Activated CD4-positive, alpha-beta memory T cell treated with anti-CD3 and anti-CD28 coated beads for 36 hours (primary cell): ENCODE measurements at places on chromosomes 5 and 9. TPM values are rescaled to one million over a fixed set of nuclear protein-coding genes. Genes with fewer than 3 reads are reported as not detected.

- DNase-seq, result no peak
- H3K4me3 ChIP-seq, result no peak overlapping the region
- peaks cover 22% of the 10 kb centered on the region for H3K4me1 ChIP-seq
- peaks cover 40% of the 10 kb centered on the region for H3K36me3 ChIP-seq
- H3K27me3 ChIP-seq, result no peaks in the 10 kb centered on the region
Observed at GRCh38 chr9:4862506-4863250, 69.9 kb downstream of the RCL1 start.

GRCh38 chr5:10726179-10726912 is 34.7 kb downstream of the DAP start:
- no peak overlapping the region for H3K27ac ChIP-seq
- no peak overlapping the region for H3K4me3 ChIP-seq
- H3K27me3 ChIP-seq, result no peaks in the 10 kb centered on the region
- H3K4me1 ChIP-seq, result peaks cover 18% of the 10 kb centered on the region

DNA sequence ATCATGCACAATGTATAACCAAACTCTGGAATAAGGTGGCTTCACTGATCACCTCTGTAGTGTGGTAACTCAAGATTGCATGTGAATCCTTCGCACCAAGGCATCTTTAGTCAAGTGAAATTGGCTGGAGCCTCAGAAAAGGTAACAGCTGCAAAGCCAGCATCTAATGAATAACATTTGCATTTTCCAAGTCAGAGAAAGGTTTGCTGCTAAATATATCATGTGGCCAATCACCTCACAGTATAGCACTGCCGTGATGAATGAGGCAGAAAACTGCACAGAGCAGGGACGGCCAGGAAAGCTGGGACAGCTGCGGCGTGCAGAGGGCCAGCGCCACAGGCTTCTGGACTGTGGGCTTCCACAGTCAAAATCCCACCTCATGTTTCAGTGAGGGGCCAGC is 18.5 kb downstream of the MRPS27 start:
- no peak for DNase-seq
- peaks cover 18% of the 10 kb centered on the region for H3K36me3 ChIP-seq
- no peaks in the 10 kb centered on the region for H3K27me3 ChIP-seq
- H3K4me3 ChIP-seq, result no peak overlapping the region

GRCh38 chr9:94687451-94687850 is 39.0 kb upstream of the AOPEP start:
- H3K4me1 ChIP-seq, result no peaks in the 10 kb centered on the region
- no peaks in the 10 kb centered on the region for H3K27me3 ChIP-seq
- H3K4me3 ChIP-seq, result no peak overlapping the region
- H3K27ac ChIP-seq, result no peak overlapping the region

DNA sequence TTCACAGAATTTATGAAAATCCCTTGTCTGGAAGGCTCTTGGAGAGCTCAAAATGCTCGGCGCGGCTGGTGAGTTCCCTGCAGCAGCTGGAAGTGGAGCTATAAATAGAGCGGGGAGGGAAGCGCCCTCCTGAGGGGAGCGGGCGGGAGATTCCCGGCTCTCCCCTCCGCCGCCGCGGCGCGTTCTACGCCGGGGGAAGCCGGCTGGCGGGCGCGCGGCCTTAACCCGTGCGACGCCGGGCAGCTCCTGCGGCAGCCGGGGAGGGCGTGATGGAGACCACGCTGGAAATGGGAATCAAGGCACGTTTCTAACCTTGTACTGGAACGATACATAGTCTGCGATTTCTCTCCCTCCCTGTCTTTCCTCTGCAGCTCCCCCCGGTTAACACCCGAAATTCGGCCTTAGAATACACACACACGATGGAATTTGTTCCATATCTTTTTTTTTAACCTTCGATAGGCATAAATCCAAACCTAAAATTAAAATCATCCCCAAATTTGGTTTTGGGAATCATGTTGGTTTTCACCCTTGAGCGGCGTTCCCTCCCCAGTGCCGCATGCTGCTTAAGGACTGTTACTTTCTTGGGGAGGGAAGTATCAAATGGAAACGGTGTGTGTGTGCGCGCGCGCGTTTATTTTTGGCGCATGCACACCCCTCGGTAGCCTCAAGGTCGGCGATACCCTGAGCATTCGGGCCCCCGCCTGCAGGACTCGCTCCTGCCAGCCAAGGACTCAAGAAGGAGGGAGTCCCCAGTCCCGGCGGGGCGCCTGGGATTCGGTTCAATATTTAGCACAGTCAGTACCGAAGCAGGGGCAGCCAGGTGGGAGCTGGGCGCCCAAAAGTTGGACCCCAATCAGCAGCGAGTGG is 306.3 kb upstream of the KCNN2 start:
- DNase-seq, result no peak
- no peaks in the 10 kb centered on the region for H3K4me1 ChIP-seq
- peaks cover 30% of the 10 kb centered on the region for H3K27me3 ChIP-seq
- peaks cover 3% of the 10 kb centered on the region for H3K36me3 ChIP-seq

DNA sequence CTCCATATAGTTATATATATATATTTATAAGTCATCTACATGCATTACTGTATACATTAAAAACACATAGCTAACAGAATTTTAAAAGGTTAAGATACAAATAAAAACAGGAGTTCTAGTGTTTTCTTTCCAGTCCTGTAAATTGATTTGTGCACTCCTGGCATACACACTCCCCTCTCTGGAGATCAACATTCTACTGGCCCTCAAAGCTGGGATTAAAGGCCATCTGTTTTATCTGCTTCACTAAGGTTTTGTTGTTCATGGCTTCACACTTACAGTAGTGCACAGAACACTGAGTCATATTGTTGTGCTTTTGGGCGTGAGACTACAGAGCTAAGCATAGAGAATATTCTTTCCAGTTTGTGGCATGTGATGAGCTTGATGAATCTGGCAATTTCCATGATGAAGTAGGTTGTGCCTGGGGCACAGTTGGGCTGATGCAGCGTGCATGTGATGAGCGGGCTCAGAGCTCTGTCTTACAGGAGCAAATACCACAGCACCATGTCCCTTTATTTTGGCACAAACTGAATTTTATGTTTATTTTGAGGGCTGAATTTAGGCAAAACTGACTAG is 98.2 kb downstream of the TAF11L14 start:
- H3K4me3 ChIP-seq, result no peak overlapping the region
- no peaks in the 10 kb centered on the region for H3K36me3 ChIP-seq
- no peak overlapping the region for H3K27ac ChIP-seq
- H3K27me3 ChIP-seq, result no peaks in the 10 kb centered on the region
- H3K4me1 ChIP-seq, result no peaks in the 10 kb centered on the region

DNA sequence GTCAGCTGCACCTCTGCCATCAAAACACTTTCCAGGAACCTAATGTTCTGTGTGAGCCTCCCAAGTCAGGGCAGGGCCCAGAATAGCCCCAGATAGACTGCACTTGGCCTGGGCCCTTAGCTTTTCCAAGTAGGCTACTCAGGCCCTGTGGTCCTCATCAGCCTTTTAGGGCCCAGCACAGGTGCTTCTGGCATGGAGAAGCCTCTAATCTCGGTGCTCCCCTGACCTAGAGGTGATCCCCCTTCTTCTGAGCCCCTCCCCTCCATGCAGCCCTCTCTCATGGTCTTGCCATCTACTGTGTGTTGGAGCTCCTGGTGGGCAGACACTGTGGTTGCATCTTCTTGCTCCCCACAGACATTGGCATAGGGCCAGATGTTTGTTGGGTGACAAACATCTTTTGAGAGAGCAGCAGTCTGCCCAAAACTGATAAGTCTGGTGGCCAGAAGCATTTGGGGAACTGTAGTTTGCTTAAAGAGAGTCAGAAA is 28.1 kb downstream of the FRMPD1 start:
- H3K36me3 ChIP-seq, result no peaks in the 10 kb centered on the region
- no peak for DNase-seq
- no peak overlapping the region for H3K4me3 ChIP-seq
- no peak overlapping the region for H3K27ac ChIP-seq

DNA sequence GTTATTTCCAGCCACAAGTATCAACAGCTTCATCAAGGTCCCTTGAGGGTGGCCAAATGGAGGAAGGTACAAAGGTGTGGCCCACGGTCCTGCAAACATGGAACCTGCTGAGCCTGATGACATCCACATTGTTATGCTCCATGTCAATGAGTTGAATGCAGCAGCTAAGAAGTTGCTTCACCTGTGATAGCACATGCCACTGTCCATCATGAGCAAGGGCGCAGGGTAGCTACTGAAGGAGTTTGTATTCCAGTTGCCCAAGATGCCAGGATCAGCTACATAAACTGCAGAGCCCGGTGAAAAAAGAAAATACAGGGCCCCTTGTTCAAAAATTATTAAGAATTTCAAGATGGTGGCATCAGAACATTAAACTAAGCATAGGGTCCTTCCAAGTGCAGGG is 24.2 kb downstream of the LSM11 start:
- no peaks in the 10 kb centered on the region for H3K36me3 ChIP-seq
- peaks cover 8% of the 10 kb centered on the region for H3K27me3 ChIP-seq
- H3K4me3 ChIP-seq, result no peak overlapping the region
- no peak overlapping the region for H3K27ac ChIP-seq
- peaks cover 9% of the 10 kb centered on the region for H3K4me1 ChIP-seq

The SPATA31C1 gene
- not detected for total RNA-seq

DNA sequence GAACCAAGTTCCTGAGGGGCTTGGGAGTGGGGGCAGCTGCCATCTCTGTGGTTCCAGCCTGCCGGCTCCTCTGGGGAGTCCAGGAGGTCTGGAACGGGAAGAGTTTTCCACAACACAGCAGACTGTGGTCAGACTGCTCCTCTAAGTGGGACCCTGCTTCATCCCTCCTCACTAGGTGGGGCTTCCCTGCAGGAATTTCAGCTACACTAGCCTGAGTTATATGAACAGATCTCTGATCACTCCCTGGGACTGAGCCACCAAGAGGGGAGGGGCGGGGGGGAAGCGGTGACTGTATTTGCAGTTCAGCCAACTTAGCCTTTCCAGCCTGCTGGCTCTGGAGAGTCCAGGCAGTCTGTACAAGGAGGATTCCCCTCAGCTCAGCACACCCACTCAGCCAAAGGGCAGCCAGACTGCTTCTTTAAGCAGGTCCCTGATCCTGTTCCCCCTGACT is 19.4 kb downstream of the DTWD2 start:
- DNase-seq, result no peak
- no peak overlapping the region for H3K4me3 ChIP-seq
- H3K36me3 ChIP-seq, result peaks cover 5% of the 10 kb centered on the region
- peaks cover 6% of the 10 kb centered on the region for H3K4me1 ChIP-seq
- H3K27me3 ChIP-seq, result no peaks in the 10 kb centered on the region
- no peak overlapping the region for H3K27ac ChIP-seq

DNA sequence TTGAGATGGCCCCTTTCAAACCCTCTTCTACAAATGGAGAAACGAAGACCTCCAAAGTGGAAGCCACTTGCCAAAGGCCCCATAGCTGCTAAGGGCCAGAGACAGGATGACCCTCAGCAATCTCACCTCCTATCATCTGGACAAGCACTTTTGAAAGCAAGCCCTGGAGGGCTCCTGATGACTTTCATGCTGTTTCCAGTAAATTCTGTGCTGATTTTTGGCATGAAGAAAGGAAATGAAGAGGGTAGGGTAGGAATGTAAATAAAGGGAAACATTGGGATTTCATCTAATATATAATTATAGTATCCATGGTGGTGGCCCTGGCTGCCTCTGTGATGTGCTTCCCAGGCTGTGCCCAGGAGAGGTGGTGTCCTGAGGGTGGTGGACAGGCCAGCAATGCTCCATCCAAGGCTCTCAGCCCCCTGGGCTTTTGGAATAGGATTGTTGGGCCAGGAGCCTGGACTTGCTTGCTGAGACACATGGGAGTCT is 208.0 kb upstream of the TRIM32 start:
- H3K27me3 ChIP-seq, result no peaks in the 10 kb centered on the region
- peaks cover 12% of the 10 kb centered on the region for H3K36me3 ChIP-seq
- H3K4me1 ChIP-seq, result no peaks in the 10 kb centered on the region

The ITK gene
- 240 TPM for total RNA-seq

The SLC46A2 gene
- not detected for total RNA-seq

DNA sequence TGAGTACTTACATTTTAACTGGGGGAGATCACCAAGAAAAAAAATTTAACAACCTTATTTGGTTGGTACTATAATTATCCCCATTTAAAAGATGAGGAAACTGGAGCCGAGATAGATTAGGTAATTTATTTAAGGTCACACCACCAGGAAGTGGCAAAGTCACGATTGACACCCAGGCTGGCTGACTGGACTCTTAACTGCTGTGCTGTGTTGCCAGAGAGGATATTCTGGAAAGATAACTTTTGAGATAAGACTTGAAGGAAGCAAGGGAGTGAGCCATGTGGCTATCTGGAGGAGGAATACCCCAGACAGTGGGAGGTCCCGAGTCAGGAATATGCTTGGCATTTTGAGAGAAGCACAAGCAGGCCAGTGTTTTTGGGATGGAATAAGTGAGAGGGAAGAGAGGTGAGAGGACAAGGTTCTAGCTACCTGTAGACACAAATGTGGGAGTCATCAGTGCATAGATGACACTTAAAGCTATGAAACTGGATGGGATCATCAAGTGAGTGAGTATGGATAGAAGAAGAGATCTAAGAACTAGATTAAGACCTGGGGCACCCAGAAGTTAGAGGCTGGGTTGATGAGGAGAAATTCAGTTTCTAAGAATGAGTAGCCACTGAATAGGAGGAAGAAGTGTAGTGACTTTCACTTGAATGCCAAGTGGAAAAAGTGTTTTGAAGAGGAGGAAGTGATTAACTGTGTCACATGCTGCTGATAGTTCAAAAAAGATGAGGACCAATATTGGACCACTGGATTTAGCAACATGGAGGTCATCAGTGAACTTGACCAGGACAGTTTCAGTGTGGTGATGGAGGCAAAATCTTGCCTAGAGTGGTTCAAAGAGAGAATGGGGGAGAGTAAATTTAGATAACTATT is 25.6 kb downstream of the PDE8B start:
- H3K27me3 ChIP-seq, result peaks cover 11% of the 10 kb centered on the region
- H3K27ac ChIP-seq, result no peak overlapping the region
- DNase-seq, result no peak
- H3K4me1 ChIP-seq, result no peaks in the 10 kb centered on the region

The CYLC2 gene
- total RNA-seq, result not detected

GRCh38 chr5:54882841-54883240 is 102.6 kb downstream of the ESM1 start:
- H3K4me3 ChIP-seq, result peak overlapping the region; percentile 54
- no peaks in the 10 kb centered on the region for H3K36me3 ChIP-seq
- H3K27ac ChIP-seq, result no peak overlapping the region

- H3K4me1 ChIP-seq, result no peaks in the 10 kb centered on the region
- H3K27me3 ChIP-seq, result no peaks in the 10 kb centered on the region
- DNase-seq, result no peak
- H3K36me3 ChIP-seq, result no peaks in the 10 kb centered on the region
- no peak overlapping the region for H3K4me3 ChIP-seq
- no peak overlapping the region for H3K27ac ChIP-seq
Observed at GRCh38 chr9:78765861-78766260, 468.9 kb downstream of the PSAT1 start.

DNA sequence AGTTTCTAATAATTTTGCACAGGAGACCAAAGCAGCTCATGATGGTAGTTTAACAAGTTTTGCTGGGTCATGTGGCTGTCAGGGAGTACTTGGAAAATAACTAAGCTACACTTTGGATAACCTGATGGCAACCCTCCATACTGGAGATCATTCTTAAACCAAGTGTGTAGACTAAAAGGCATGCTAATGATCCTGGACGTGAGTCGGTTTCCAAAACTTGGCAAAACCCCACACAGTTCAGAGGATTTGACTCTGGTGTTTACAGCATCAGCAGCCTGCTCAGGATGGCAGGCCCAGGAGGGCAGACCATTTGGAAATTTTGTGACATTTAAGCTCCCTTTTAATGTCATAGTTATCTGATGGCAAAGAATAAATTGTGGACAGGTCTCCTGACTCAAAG is 196.5 kb upstream of the EFNA5 start:
- H3K4me1 ChIP-seq, result no peaks in the 10 kb centered on the region
- H3K4me3 ChIP-seq, result no peak overlapping the region
- H3K36me3 ChIP-seq, result peaks cover 7% of the 10 kb centered on the region
